ENCODE measurements at places on chromosomes 4 and X.

- no peak for DNase-seq
These were observed 138.9 kb upstream of the IGFBP7 start for GRCh38 chr4:57249083-57249482.

GRCh38 chr4:27692868-27693634 is 832.4 kb downstream of the STIM2 start:
- DNase-seq = no peak

DNA sequence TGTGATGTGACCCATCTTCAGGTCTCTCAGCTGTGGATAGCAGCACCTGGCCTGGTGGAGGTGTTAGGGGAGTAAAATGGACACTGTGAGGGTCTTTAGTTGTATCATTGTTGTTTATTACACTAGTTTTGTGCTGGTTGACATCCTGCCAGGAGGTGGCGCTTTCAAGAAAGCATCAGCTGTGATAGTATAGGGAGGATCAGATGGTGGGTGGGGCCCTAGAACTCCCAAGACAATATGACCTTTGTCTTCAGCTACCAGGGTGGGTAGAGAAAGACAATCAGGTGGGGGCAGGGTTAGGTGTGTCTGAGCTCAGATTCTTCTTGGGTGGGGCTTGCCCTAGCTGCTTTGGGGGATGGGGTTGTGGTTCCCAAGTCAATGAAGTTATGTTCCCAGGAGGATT is 162.8 kb downstream of the PPP1R2C start:
- no peak for DNase-seq

GRCh38 chrX:98516120-98516519 is 1632.4 kb downstream of the RPA4 start:
- DNase-seq = no peak

DNA sequence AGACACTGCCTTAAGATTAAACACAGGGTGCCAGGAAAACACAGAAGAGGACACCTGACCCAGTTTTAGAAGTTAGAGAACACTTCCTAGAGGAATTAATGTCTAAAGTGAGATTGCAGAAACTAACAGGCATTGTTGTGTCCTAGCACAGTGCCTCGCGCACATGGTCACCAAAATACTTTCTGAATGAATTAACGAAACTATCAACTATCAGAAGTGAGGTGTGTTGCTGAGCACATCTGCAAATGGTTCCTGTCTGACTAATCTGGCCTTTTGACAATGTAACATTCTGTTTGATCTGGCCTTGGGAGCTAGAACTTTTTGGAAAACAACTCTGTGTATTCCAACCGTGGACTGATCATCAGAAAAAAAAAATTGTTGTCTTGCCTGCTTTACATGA is 556.8 kb upstream of the LCORL start:
- DNase-seq = no peak

GRCh38 chr4:80532674-80533333 is 197.3 kb downstream of the CFAP299 start:
- no peak for DNase-seq

- DNase-seq = no peak
These were observed 15.6 kb upstream of the ATP8A1 start for GRCh38 chr4:42672359-42673081.

DNA sequence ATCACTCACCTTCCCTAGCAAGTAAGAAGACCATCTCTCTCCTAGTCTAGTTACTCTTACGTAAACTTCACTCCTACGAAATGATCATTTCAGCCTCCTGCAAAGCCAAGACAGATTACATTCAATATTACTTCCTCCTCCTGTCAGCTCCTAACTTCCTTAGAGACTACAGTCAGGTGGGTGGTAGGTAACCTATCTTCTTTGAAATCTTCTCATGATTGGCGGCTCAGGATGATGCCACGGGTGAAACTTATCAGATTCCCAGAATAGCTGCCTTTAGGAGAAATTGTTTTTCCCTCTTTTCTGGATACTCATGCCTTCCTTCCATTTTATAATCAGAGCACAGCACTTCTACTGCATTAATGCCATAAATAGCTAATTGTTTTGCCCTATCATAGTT is 744.8 kb upstream of the HS3ST1 start:
- no peak for DNase-seq

DNA sequence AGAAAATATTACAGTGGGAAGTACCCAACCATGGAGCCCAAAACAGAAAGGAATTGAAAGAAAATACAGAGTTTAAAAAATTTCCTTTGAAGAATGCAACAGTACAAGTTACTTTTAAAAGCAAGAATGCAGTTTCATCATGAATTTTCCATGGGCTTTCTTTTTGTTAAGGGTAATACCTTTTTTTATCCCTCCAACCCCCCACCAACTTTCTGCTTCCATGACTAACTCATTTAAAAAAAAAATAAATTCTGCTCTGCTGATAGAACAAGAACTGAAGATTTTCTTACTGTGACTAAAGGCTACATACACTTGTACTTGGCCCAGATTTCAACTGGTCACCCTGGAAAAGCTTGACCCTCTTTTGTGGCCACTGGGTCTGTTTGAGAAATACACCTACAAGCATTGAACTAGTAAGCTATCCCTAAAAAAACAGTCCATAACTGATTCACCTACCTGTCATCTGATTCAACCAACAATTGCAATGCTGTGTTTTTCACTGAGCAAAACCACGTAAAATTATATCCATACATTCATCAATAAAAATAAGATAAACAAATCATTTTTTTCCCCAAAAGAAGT is 214.2 kb downstream of the NSUN7 start:
- no peak for DNase-seq

GRCh38 chr4:98648602-98649001 is 9.8 kb downstream of the TSPAN5 start:
- no peak for DNase-seq

DNA sequence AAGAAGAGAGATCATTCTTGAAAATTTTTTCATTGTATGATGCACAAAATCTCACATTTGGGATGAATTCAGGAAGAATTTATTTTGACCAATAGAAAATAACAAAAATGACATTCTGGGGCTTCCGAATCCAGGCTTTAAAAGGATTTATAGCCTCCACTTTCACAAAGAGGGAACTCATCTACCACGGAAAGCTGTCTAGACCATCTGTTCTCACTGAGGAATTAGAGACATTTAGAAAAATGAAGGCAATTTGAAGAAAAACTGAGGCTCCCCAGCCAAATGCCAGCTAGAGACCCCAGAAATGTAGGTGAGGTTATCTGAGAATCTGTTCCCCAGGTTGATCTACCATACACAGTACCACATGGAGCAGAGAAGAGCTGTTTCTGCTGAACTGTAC is 464.3 kb downstream of the TMA16 start:
- no peak for DNase-seq

DNA sequence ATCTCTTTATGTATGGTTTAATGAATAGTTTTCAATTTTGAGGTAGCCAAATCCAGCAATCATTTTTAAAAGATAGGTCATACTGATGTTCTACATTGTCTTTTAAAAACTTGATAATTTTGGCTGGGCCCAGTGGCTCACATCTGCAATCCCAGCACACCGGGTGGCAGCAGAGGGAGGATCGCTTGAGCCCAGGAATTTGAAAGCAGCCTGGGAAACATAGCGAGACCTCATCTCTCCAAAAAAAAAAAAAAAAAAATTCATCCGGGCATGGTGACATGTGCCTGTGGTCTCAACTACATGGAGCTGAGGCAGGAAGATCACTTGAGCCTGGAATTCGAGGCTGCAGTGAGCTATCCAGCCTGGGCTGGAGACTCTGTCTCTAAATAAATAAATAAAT is 419.8 kb downstream of the GALNTL6 start:
- no peak for DNase-seq

GRCh38 chr4:78608684-78609083 is 57.1 kb downstream of the ANXA3 start:
- DNase-seq = no peak

DNA sequence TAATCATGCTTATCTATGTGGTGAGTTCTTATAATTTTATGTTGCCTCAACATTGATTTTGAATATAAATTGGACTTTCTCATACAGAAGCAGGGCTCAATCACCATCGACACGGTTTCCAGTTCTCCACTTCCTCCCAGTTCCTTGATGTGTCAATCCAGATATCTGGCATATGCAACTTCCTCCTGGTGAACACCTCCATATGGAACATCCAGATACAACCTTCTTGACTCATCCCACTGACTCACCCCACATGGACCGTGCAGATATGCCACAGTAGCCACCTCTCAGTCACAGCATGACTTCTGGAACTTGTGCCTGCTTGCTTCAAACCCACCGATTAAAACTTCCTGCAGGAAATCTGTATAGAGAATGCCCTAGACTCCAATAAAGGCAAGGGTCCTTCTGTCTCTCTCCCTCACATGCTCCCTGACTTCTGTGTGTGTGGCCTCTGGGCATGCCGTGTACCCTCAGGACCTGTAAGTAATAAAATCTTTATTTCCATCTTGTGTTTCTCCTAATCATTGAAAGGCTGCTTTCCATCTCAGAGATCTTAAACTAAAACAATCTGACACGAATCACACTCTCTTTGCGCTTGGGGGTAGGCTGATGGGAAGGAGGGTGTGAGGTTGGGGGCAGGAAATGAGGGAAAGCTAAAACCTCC is 67.0 kb downstream of the HTRA3 start:
- no peak for DNase-seq

GRCh38 chrX:15953801-15954200 is 99.2 kb upstream of the AP1S2 start:
- DNase-seq = no peak

- no peak for DNase-seq
These were observed 91.7 kb upstream of the KDR start for GRCh38 chr4:55216863-55217635.

GRCh38 chrX:136747003-136747986 is 33.4 kb downstream of the ARHGEF6 start:
- DNase-seq = no peak

DNA sequence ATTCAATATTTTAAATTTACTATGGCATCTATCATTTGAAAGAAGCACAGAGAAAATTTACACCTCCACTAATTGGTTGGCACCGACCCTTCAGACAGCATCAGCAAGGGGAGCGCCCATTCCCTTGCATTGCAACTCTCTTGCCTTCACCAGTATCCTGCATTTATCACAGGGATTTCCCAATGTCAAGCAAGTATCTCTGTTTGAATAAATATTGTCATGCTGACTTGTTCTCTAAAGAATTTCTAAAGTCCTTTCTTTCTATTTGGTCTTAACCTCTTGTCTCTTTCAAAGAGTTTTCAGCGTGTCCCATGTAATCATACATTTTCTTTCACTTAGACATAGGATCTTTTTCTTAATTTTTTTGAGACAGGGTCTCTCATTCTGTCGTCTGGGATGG is 10.4 kb downstream of the DCTD start:
- DNase-seq = no peak

GRCh38 chr4:45578874-45579273 is 545.0 kb downstream of the GABRG1 start:
- DNase-seq = no peak

DNA sequence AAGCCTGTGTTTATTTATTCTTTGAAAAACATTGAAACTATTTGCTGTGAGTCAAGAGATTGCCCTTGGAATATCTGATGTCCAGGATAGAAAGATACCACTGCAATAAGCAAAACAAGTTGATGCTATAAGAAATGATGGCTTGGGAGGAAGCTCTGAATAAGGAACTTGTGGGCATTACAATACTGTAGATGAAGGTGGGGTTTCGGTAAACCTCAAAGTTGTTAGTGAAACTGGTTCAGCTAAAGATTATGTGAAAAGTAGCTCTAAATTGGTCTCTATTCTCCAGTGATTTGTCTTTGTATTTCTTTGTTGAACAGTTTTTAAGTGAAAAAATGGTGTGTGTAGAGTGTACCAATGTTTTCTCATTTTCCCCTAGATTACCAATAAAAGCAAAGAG is 128.7 kb downstream of the AKAP4 start:
- no peak for DNase-seq

DNA sequence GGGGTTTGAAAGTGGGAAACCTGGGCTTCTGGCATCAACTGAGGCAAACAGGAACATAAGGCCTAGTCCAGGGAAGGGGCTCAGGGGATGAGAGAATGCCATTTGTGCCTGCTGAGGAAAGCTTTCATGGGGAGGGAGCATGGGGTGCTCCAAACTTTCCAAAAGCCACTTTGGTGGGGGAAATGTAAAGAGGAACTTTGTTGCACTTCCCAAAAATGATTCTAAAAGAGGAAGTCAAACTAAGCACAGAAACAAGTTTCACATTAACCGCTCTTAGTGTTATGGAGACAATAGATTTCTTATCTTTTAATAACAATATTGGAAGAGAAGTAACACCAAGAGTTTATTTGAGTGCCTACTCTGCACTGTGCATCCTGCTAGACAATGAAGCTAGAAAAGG is 32.3 kb downstream of the GAB3 start:
- no peak for DNase-seq

- DNase-seq = no peak
These were observed 4.9 kb upstream of the TLR10 start for GRCh38 chr4:38787693-38788092.

DNA sequence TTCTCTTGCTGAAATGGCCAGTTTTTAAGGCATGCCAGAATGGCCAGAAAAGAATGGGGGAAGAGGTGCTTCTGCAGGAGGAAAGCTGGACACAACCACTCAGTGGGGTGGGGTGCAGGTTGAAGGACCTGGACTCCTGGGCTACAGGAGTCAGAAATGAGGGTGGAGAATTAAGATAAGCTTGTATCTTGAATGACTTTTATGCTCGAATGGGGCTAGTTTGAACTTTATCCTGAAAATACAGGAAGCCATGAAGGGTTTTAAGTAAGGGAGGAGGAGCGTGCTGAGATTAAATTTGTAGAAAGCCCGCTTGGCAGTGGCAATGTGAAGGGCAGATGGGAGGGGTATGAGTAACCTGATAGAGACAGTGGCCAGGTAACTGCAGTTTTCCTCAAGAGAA is 66.5 kb downstream of the ELOVL6 start:
- no peak for DNase-seq

DNA sequence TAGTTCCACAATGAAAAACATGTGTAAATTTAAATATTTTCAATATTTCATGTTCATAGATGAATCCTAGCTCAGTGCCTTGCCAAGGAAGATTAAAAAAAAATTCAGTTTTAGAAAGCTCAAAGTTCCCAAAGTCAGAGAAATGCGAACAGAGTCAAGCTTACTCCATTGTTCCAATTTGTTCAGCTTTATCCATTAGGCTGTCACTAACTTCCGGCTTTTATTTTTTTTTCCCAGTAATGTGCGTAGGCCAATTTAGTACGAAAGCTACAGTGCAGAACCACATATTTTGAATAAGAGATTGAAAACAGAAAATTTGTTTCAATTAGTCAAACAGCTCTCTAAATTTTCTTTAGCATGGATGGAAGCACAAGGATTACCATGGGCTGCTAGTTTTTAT is 23.1 kb upstream of the KLHL2 start:
- DNase-seq = no peak

- DNase-seq = no peak
These were observed 4.5 kb downstream of the CBR4 start for GRCh38 chr4:169005453-169006099.

GRCh38 chr4:53790286-53790685 is 199.0 kb upstream of the LNX1 start:
- DNase-seq = no peak

- DNase-seq = no peak
These were observed 161.4 kb upstream of the MAD2L1 start for GRCh38 chr4:120228086-120228485.
